HTR-8/SVneo (cell line): ENCODE measurements at places on chromosomes 3 and 15.
A peak's percentile ranks its signal among the peaks of the same experiment; 100 is the strongest.

GRCh38 chr3:125039131-125040100 is 16.4 kb downstream of the HEG1 start:
- no peak for DNase-seq

GRCh38 chr3:140455521-140456214 is 222.2 kb upstream of the TRIM42 start:
- no peak for DNase-seq

GRCh38 chr3:189948724-189949045 is 172.0 kb downstream of the P3H2 start:
- no peak for DNase-seq

GRCh38 chr3:46684891-46685290 is 8.6 kb downstream of the ALS2CL start:
- no peak for DNase-seq

GRCh38 chr3:195613468-195614069 is 29.8 kb upstream of the APOD start:
- no peak for DNase-seq

DNA sequence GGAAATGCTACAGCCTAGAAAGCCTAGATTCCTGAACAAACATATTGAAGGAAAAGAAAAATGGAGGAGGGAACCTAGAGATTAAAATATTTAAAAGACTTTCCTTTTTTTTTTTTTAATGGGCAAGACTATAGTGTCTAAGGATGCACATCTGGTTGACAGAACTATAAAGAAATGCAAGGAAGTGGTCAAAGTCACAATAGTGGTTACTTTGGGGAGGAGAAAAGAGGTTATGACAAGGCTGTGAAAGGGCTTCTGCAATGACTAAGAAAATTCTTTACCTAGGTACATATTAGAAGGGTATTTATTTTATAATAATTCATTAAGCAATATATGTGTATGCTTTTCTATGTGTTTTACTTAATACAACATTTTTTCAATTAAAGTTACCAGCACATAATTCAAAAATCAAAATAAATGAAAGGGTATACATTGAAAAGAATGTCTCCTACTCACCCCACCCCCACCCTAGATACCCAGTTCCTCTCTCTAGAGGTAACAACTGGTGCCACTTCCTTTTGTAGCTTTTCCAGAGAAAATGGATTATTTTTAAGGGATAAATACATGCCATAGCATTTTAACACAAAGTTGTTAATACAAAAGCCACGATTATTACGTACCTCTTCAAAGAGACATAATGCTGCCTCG is 70.1 kb downstream of the HERC1 start:
- DNase-seq: no peak

- no peak for DNase-seq
Measured at GRCh38 chr3:49611291-49611690, 57.0 kb downstream of the BSN start.

DNA sequence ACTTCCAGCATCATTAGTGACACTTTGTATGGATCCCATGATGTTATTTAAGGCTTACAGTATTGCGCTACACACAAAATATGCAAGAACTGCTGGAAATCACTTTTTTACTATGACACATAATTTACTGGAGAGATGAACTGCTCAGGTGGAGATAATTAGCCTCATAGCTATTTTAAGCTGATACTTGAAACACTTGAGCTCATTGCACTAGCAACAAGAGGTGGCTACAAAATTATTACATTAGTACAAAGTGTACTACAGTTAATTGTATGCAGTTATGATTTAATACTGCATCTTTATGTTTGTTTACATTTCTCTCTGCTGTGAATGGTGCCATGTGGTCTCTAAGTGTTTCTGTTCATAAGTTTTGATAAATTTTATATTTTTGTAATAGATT is 6.5 kb upstream of the LZTFL1 start:
- DNase-seq: no peak

- no peak for DNase-seq
Measured at GRCh38 chr15:33834892-33835743, 133.2 kb upstream of the CHRM5 start.

DNA sequence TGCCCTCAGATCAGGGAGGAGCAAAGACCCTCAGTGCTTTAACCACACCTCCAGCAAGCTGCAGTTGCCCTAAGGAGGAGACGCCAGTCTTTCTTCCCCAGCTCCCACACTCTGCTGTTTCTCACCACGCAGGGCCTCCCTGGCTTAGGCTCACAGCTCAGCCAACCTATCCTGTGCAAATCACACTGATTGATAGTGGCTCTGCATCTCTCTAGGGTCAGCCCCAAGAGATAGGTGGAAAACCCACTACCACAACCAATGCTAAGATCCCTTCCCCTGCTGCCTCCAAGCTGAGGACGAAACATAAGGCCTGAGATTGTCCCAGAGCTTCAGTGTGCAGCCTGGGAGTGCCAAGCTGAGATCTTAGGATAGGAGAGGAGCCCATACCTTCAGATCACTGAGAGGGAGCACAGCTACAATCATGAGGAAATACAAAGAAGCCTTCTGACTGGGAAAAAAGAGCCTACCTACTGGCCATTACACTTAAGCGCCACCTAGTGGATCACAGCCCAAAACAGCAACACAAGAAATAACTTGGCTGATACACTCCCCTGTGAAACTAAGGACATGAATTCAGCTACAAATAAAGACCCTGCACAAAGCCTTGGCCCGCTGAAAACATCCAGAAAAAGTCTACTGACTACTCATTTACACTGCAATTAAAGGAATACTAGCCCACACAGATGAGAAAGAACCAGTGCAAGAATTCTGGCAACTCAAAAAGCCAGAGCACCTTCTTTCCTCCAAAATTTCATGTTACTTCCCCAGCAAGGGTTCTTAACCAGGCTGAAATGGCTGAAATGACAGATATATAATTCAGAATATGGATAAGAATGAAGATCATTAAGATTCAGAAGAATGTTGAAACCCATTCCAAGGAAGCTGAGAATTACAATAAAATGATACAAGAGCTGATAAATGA is 271.5 kb upstream of the DCBLD2 start:
- DNase-seq: peak; percentile 31

- DNase-seq: no peak
Measured at GRCh38 chr15:62068071-62068809, 1.5 kb downstream of the C2CD4A start.

DNA sequence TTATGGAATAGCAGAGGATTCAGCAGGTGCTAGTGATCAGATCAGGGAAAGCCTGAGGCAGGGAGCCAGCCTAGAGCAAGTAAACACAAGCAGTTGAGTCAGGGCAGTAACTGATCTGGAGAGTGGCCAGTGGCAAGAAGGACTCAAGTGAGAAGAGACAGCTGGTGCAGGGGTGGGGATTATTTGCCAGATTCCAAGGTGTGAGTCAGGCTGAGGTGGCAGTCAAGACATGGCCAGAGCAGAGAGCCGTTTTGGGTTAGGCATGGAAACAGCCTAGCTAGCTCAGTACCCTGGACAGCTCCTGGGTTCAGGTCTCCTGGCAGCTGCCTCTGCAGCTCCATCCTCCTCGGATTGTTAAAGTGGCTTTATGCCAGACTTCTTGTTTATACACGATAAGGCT is 281.9 kb upstream of the ONECUT1 start:
- peak; percentile 10 for DNase-seq

- DNase-seq: no peak
Measured at GRCh38 chr3:109175411-109175810, 38.9 kb downstream of the C3orf85 start.

DNA sequence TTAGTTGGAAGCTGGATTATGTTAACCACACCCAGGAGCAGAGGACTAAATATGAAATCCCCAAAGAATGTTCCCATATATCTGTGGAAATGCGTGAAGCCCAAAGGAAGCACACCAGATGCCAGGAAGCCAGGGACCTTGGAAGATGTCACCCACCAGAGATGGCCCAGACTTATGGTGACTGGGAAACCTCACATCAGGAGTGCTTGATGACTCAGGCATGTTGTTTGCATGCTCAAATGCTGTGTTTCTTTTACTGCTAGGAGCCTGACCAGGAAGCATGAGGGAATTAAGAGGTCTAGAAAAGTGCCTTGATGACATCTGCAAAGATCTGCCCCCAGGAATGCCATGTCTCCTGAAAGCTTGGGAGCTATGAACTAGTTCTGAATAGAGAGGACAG is 109.0 kb upstream of the SLC2A2 start:
- DNase-seq: no peak

- DNase-seq: no peak
Measured at GRCh38 chr15:43293432-43293831, 26.7 kb upstream of the TGM5 start.

DNA sequence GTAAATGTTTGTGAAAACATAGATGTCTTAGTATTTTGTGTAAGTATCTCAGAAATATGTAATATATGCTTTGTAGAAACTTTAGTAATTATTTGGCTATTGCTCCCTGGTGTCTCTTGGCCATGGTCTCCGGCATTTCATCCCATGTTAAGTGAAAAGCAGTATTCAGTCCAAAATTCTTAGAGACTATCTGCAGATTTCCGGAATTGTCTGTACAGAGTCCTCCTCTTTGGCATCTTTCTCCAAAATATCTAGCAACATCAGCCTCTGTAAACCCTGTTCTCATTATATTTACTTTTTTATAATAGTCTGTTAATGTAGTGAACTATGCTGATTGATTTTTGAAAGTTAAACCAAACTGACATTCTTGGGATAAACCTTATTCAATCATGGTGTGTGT is 352.7 kb downstream of the ARPP21 start:
- no peak for DNase-seq

DNA sequence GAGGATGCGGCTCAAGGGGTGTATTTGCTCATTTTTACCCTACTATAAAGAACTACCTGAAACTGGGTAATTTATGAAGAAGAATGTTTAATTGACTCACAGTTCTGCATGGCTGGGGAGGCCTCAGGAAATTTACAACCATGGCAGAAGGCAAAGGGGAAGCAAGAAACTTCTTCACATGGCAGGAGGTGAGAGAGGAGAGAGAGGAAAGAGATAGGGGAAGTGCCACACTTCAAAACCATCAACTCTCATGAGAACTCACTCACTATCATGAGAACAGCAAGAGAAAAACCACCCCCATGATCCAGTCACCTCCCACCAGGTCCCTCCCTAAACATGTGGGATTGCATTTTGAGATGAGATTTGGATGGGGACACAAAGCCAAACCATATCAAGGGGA is 192.7 kb downstream of the DIPK2A start:
- no peak for DNase-seq

DNA sequence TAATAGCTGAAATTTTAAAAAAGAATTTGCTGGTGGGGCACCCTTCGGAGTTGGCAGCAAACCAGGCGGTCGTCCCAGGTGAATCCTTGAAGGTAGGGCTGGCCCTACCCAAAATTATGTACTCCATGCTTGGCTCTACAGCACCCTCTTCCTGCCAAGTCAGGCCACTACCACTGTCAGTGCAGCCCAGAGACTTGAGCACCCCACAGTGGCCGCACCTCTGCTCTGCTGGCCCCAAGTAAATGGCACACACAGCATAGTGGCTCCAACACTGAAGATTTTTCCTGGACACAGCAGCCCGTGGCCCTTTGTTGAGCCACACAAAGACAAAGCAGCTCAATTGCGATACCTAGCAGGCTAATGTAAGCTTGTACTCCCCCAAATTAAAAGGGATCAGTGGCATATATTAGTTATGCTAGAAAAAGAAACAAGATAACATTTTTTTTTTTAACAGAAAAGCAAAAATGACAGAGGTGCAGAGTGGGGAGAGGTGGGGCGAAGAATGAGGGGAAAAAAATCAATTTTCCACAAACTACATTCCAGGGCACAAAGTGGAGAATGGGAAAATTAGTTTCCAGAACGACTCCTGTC is 250.5 kb downstream of the UACA start:
- peak; percentile 65 for DNase-seq

GRCh38 chr3:53196575-53197407 is 35.8 kb downstream of the PRKCD start:
- no peak for DNase-seq

DNA sequence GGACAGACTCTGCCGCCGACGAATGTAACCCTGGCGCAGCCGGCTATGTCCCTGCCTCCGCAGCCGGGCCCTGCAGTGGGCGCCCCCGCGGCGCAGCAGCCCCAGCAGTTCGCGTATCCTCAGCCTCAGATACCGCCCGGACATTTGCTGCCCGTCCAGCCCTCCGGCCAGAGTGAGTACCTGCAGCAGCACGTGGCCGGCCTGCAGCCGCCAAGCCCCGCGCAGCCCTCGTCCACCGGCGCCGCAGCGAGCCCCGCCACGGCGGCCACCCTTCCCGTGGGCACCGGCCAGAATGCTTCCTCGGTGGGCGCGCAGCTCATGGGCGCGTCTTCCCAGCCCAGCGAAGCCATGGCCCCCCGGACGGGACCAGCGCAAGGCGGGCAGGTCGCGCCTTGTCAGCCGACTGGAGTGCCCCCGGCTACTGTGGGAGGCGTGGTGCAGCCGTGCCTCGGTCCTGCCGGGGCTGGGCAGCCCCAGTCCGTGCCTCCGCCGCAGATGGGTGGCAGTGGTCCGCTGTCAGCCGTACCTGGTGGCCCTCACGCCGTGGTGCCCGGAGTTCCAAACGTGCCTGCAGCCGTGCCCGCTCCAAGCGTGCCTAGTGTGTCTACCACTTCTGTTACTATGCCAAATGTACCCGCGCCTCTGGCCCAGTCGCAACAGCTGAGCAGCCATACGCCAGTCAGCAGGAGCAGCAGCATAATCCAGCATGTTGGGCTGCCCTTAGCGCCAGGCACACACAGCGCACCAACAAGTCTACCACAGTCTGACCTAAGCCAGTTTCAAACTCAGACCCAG is 2.4 kb downstream of the TSC22D2 start:
- DNase-seq: no peak

DNA sequence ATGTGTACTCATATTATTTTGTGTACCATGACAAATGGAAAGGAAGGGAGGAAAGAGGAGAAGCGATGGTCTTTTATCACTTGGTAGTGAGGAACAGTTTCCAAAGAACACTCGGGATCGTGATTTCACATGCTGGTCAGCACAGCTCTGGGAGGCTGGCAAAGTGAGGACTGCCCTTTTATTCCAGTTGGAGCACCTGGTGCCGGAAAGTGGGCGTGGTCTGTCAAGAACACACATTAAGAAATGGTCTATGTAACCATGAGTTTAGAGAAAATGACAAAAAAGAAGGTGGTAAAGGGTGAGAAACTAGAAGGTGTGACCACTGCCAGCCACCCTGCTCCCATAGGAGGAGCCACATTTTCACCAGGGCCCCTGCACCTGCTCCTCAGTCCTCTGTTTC is 7.0 kb upstream of the TSEN2 start:
- no peak for DNase-seq

DNA sequence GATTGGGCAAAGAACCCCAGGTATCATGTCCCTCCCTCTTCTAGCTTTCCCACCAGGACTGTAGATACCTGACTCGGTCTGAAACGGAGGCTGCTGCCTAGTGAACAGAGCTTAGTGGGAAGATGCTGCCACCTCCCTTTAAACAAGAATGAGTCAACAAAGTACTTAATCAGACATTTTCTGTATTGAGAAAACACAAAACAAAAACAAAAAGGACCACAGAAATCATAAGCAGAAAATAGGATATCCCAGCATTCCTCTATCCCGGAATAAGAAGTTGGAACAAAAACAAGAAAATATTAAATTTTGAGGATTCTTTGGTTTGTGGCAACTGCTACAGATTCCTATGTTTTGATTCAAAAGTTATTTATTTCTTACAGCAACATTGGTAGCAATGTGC is 51.7 kb upstream of the COL8A1 start:
- no peak for DNase-seq
